Uterus (tissue), 4 donors: ENCODE measurements at places on chromosomes 2 and 18. TPM values are rescaled to one million over a fixed set of nuclear protein-coding genes. Genes with fewer than 3 reads are reported as not detected.

DNA sequence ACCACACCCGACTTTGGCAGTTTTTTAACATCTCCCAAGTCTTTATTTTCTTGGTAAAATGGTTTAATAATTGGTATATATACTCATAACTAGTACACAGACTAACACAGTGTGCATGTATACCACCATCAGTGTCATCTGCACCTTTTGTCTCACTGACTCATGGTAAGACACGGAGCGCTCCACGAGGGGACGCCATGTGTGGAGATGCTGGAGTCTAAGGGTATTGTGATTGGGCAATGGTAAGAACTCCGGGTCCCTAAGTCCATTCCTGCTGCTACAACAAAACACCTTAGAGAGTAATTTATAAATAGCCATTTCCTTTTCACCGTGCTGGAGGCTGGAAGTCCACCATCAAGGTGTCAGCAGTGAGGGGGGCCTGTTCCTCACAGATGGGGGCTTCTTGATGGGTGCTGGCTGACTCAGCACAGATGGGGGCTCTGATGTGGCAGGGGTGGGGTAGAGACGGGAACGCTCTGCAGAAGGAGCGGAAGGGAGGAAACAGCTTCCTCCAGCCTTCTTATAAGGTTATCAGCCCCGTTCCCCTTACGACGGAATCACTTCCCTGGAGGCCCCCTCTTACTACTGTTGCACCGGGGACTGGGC, 42.0 kb upstream of the EDAR start:
- no peaks in the 10 kb centered on the region for H3K36me3 ChIP-seq
- H3K27me3 ChIP-seq: no peaks in the 10 kb centered on the region
- H3K27ac ChIP-seq: no peak overlapping the region
- H3K4me3 ChIP-seq: peak overlapping the region; percentile 9

- H3K27me3 ChIP-seq: no peaks in the 10 kb centered on the region
- H3K36me3 ChIP-seq: no peaks in the 10 kb centered on the region
- no peak overlapping the region for H3K27ac ChIP-seq
- H3K4me3 ChIP-seq: no peak overlapping the region
These were observed 48.3 kb upstream of the CCDC68 start for GRCh38 chr18:55007602-55008001.

- H3K27ac ChIP-seq: no peak overlapping the region
- no peak overlapping the region for H3K4me3 ChIP-seq
- no peaks in the 10 kb centered on the region for H3K4me1 ChIP-seq
- no peak for DNase-seq
- no peaks in the 10 kb centered on the region for H3K36me3 ChIP-seq
- H3K27me3 ChIP-seq: no peaks in the 10 kb centered on the region
These were observed 24.4 kb downstream of the CAPN14 start for GRCh38 chr2:31192851-31193392.

DNA sequence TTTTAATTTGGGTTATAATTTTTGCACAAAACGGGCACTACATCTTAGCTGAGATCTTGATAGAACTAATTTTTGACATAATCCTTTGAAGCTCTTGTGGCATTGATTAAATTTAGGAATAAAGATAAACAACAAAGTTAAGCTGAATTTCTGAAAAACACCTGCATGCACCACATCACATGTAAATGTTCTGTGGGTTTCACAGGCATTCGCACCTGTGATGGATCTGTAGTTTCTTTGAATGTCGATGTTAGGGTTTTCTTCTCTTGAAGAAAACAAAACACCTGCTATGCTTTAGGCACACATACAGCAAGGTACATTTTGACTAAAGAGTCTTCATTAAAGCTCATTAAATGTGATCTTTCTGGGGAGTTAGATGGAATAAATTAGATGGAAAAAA, 60.3 kb downstream of the RPIA start:
- no peaks in the 10 kb centered on the region for H3K4me1 ChIP-seq
- no peak for DNase-seq
- no peaks in the 10 kb centered on the region for H3K36me3 ChIP-seq

- H3K4me3 ChIP-seq: no peak overlapping the region
- H3K4me1 ChIP-seq: no peaks in the 10 kb centered on the region
- no peak overlapping the region for H3K27ac ChIP-seq
- H3K27me3 ChIP-seq: no peaks in the 10 kb centered on the region
- no peak for DNase-seq
- no peaks in the 10 kb centered on the region for H3K36me3 ChIP-seq
These were observed 54.0 kb downstream of the COA5 start for GRCh38 chr2:98554116-98554861.

GRCh38 chr2:121052023-121052422, 233.0 kb downstream of the TFCP2L1 start:
- no peaks in the 10 kb centered on the region for H3K4me1 ChIP-seq
- no peaks in the 10 kb centered on the region for H3K36me3 ChIP-seq
- no peak overlapping the region for H3K4me3 ChIP-seq
- H3K27me3 ChIP-seq: no peaks in the 10 kb centered on the region
- no peak overlapping the region for H3K27ac ChIP-seq

GRCh38 chr2:25654801-25655200, 18.6 kb downstream of the DTNB start:
- H3K36me3 ChIP-seq: no peaks in the 10 kb centered on the region
- no peak overlapping the region for H3K4me3 ChIP-seq
- no peaks in the 10 kb centered on the region for H3K4me1 ChIP-seq
- no peak overlapping the region for H3K27ac ChIP-seq
- DNase-seq: no peak
- H3K27me3 ChIP-seq: no peaks in the 10 kb centered on the region

GRCh38 chr2:226338825-226339224, 460.8 kb downstream of the IRS1 start:
- H3K4me3 ChIP-seq: no peak overlapping the region
- no peaks in the 10 kb centered on the region for H3K27me3 ChIP-seq
- no peak for DNase-seq
- H3K27ac ChIP-seq: peak overlapping the region; percentile 68
- H3K4me1 ChIP-seq: no peaks in the 10 kb centered on the region
- no peaks in the 10 kb centered on the region for H3K36me3 ChIP-seq

DNA sequence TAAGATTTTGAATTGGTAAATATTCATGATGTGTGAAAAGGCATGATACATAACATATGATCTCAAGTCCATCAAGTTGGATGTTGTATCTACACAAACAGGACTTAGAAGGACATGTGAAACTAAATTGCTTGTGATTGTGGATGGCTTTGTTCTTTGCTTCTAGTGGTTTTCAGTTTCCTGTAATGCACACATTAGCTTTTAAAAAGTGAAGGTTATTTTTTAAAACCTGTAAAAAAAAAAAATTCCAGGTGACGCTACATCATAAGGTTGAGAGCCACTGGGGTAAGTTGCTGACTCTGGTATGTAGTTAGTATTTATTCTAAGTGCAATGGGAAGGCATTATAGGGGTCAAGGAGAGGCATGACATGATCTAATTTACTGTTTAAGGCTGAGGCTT, 48.4 kb upstream of the TMEM247 start:
- DNase-seq: no peak
- H3K4me1 ChIP-seq: no peaks in the 10 kb centered on the region
- H3K27ac ChIP-seq: no peak overlapping the region
- H3K27me3 ChIP-seq: no peaks in the 10 kb centered on the region
- no peaks in the 10 kb centered on the region for H3K36me3 ChIP-seq

DNA sequence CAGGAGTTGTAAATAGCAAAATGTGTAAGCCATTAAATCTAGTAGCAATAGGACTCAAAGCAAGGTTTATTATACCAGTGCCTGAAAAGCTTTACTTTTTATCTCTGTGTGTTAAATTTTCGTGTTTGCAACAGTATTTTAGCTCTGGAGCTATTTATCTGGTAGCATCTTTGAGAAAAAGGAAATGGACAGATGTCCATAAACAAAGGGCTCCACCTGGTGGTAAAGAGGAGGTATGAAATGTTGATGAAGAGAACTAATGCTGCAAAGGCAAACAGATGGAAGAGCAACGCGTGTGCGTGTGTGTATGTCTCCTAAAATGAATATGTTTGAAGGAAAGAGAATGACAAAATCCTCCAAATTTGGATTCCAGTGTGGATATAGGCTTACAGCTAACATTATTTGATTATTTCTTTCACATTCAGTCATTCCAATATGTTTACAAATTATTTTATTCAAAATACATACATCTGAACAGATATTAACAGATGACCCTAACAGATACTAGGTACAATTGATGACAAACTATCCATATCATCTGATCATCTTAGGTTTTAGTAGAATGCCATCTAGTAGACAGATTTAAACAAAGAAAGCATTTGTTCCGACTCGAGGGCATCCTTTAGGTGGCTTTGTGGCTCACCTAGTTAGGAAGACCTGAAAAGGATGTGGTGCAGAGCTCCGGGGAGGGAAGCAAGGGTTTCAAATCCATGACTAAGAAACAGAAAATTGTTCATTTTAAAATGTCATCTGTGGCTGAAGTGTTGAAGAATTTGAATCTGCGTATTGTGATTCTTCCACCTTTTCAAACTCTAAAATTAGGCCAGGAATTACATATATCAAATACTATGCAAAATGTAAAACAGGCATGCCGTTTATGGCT, 383.3 kb downstream of the MTX2 start:
- H3K27me3 ChIP-seq: no peaks in the 10 kb centered on the region
- DNase-seq: no peak
- no peak overlapping the region for H3K4me3 ChIP-seq
- H3K4me1 ChIP-seq: no peaks in the 10 kb centered on the region
- no peak overlapping the region for H3K27ac ChIP-seq
- no peaks in the 10 kb centered on the region for H3K36me3 ChIP-seq

CDCA7 gene
- total RNA-seq: 0.51 TPM

ALPP gene
- total RNA-seq: 0.62 TPM

VWC2L gene
- 0.21 TPM for total RNA-seq

TNS1 gene
- total RNA-seq: 439 TPM

MC2R gene
- total RNA-seq: not detected

ZSWIM2 gene
- not detected for total RNA-seq

SDC1 gene
- 0.29 TPM for total RNA-seq

AKAIN1 gene
- total RNA-seq: not detected

FAM237A gene
- not detected for total RNA-seq
